HT1080 (cell line): ENCODE measurements at places on chromosomes 2 and 18. TPM values are rescaled to one million over a fixed set of nuclear protein-coding genes. Genes with fewer than 3 reads are reported as not detected.
A peak's percentile ranks its signal among the peaks of the same experiment; 100 is the strongest.

DNA sequence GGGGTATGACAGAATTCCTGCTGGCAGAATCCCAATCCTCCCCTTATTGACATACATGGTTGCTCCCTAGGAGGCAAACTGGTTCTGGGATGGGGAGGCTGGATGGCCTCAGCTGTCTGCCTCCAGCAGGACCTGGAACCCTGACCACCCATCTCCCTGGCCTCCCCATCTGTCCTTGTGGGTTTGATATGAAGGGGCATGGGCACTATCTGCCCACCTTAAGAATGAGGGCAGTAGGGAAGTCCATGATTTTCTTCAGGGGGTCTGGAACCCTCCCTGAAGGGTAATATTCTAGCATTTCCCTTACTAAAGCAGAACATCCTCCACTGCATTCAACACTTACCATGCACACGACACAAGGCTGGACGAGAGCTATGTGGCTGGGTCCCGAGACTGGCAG is 113.6 kb downstream of the VAPA start:
- no peak for DNase-seq

GRCh38 chr18:2707551-2708168 is 52.1 kb downstream of the SMCHD1 start:
- DNase-seq = no peak

- peak; percentile 67 for DNase-seq
These were observed 23.4 kb downstream of the MROH2A start for GRCh38 chr2:233801357-233802131.

- no peak for DNase-seq
These were observed 120.2 kb downstream of the MYO3B start for GRCh38 chr2:170298115-170298514.

DNA sequence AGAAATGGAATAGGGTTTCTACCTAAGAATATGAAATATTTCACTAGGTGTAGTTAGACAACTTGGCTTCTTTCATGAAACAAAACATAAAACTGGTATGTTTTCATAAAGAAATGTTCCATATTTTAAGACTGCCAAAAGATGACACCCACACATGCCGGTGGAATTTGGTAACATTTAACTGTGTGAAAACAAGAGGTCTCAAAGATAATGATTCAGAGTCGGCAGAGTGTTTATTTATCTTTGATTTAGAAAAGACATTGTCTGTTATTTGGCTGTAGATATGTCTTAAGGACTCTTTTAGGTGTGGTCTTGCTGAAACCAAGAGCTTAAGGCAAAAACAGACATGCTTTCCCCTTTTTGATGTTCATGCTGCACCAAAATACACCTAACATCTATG is 63.5 kb upstream of the FN1 start:
- DNase-seq = no peak

DNA sequence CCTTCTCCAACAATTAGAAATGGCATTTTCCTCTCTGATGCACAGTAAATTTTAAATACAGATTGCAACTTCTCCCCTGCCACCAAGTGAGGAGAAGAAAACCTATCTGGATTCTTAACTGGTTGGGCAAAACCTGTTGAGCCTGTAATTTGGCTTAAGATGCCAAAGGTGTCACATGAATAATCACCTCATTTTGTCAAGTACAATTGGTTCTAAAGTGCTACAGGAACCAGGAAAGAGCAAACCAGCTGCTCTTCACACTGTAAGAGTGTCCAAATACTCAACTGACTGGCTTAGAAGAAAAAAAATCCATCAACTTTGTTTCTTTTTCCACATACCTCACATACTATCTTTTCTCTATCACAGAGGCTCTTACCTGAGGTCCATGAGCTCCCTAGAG is 35.4 kb downstream of the NPC1 start:
- DNase-seq = no peak

GRCh38 chr2:82340578-82341053 is 2036.1 kb upstream of the LRRTM1 start:
- DNase-seq = no peak

- no peak for DNase-seq
These were observed 731.1 kb upstream of the ZNF804A start for GRCh38 chr2:183867206-183867605.

DNA sequence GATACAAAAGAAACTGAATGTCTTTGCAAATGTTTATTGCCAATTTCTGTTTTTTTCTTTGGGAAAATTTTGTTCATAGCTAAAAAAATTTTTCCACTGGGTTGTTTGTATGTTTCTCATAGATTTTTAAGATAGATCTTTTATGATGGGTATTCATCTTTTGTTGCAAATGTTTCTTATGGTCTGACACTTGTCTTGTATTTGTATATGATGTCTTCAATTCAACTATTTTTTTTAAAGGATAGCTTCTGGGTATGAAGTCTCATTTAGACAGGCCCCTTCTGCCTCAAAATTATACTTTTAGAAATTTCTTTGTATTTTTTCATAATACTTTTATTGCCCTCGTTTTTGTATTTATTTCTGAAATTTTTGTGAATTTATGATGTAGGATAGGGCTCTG is 73.8 kb downstream of the KCTD1 start:
- DNase-seq = no peak

DNA sequence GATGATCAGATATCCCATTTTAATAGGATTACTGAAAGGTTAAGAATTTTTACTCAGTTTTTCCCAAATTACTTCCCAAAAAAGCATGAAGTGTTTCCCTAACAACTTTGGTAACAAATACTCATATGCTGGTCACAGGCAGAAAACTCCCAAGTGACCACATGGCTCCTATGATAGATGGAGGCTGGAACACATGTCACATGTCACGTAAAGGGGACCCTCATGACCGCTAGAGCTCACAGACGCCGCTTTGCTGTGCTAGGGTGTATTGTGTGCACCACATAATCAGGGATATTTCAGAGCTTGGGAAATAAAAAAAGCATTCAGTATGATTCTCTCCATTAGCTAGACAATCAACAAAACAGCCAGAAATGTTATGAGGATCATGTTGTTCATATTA is 228.2 kb downstream of the TMEM163 start:
- DNase-seq = no peak

DNA sequence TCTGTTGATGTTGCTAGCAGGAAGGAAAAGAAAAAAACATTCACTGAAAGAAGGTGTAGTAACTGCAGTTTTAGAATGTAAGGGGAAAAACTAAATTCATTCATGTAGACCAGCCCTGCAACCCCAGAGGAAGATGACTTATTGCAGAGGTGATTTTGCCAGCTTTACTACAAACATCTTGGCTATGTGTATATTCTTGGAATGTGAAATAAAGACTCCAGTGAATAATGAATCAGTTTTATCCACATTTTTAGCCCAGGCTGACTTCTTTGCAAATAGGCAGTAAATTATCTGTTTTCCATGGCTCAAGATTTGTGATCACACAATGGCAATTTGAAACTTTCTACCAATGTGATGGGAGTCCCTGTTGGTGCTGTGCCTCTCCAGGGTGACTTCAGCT is 206.1 kb upstream of the SETBP1 start:
- DNase-seq = no peak

DNA sequence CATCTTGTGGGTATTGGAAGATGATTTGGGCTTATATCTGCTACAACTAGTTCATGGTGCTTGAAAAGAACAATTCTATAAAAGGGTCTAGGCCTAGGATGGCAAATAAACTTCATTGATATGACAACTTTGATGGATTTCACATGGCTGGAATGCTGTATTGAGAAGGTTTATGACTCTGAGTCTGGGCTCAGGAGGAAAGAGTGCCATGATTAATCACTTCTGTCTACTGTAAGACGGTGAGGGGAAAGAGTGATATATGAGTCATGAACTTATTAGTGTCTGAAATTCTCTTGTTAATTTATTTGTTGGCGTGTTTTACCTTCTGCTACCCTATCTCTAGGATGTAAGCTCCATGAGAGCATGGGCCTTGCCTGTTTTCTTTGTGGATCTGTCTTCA is 17.0 kb upstream of the ADCYAP1 start:
- no peak for DNase-seq

DNA sequence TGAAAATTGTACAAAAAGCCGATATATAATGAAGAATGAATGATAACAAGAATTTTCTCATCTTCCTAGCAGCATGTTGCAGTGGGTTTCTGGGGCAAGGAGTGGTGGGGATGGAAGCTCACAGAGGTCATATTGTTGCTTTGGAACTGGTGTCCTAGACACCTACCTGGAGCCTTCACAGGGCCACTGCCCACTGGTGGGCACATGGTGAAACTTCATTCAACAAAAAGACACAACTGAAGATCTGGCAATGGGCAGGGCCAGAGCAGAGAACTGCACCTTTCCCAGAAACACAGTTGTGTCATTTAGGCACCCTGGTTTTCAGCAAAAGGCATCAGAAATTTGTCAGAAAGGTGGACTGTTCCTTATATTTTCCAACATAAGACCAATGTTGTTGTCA is 115.3 kb downstream of the FHOD3 start:
- DNase-seq = peak; percentile 54

GRCh38 chr2:240410808-240411207 is 24.7 kb upstream of the GPC1 start:
- DNase-seq = no peak

SPC25 gene
- total RNA-seq = 16.6 and 27.1 TPM in 2 replicates

MRPL19 gene
- 80.5 and 119 TPM in 2 replicates for total RNA-seq

DYNAP gene
- 0.03 TPM in 1 of 2 replicates, not detected in the other for total RNA-seq

OR6B2 gene
- total RNA-seq = not detected in 2 replicates

CLEC4F gene
- total RNA-seq = not detected in 2 replicates

UGGT1 gene
- 48.1 and 58.0 TPM in 2 replicates for total RNA-seq
